ENCODE measurements at places on chromosomes 11 and 22.

- no peak for DNase-seq
These were observed 367.6 kb upstream of the DDI1 start for GRCh38 chr11:103668859-103669258.

GRCh38 chr22:28627791-28628190 is 51.8 kb downstream of the TTC28 start:
- no peak for DNase-seq

DNA sequence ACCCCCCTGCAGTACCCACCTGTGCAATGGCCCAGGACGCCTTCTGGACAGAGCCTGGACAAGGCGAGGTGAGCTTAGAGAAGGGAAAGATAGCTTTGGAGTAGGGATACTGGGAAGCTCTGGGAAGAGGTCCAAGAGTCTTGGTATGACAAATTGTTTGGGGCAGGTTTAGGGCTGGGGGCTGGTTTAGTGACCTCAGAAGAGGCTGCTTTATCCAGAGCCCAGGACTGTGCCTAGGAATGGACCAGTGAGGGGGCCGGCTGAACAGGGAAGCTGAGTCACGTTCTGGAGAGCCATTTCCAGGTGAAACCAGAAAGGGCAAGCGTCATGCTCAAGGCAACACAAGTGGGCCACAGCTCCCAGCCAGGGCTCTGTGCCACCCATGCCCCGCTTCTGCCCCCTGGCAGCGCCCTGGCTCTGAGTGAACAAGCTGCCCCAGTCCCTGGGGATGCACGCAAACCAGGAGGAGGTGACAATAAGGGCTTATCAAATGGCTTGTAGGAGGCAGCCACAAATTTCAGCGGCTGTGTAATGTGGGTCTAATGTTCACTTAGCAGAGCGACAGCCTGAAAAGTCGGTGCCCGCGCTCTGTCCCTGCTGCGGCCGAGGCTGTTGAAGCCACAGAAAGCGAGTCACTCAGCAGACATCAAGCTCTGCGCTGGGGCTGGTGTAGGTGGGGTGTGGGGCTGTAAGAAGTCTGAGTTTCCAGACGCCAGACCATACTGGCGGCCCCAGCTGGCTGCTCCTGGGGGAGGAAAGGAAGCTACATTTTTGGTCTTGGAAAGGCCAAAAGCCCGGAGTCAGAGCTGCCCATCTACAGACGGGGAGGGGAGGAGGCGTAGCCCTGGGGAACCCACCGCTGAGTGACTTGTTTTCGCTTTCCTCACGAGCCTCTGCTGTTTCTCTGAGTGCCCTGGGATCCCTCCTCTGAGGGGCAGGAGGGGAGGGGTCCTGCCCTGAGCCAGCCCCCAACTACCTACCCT is 18.3 kb upstream of the SYT7 start:
- DNase-seq, result no peak

DNA sequence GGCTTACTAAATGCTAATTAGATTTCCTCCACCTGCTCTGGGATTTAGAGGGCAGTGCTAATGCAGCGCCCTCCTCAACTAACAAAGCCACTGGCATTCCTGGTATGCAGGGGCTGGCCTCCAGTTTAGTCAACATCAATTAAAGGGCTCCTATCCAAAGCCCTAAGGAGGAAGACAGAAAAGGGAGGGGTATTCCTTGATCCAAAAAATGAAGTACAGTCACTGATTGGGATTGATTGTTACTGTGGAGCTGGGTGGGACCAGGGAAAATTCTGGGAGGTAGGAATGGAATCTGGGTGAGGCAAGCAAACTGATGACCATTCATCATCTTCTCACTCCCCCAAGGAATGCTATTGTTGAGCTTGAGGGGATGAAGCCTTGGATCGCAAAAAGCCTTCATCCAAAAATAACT is 52.2 kb downstream of the GAB2 start:
- peak; percentile 37 for DNase-seq

- DNase-seq, result no peak
These were observed 56.4 kb downstream of the UBASH3B start for GRCh38 chr11:122711831-122712381.

DNA sequence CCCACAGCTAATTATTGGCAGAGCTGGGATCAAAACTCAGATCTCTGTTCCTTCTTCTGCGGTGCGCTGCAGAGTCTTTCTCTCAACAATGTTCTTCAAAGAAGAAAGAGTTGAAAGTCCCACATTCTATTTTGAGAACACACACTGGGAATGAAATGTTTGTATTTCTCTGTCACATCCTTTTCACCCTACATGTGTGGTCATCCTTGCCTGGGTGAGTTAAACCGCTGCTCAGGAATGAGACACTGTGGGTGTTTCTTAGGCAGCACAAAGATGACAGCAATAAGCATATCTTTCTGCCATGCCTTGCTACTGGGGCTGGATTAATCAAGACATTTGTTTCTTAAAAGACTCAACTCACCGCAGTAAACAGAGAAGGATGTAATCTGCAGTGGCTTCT is 222.6 kb downstream of the LARGE1 start:
- DNase-seq, result no peak

DNA sequence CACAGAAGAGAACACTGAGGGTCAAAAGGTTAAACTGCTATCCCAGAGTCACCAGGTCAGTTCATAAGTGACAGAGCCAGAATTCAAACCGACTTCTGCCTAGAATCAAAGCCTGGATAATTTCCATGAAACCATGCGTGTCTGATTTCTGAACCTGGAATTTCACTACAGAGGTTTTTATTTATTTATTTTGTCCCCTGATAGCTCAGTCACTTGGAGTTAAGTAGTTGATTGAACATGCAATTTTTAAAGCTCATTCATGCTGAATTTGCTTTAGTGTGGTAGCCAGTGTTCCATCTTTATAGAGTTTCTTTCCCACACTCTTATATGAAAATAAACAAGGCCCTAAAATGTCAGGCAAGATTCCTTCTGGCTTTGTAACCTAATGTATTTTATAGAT is 93.2 kb downstream of the NAV2 start:
- no peak for DNase-seq

- no peak for DNase-seq
These were observed 95.1 kb downstream of the CCDC81 start for GRCh38 chr11:86469491-86470388.

- no peak for DNase-seq
These were observed 4.9 kb downstream of the ZFTA start for GRCh38 chr11:63763496-63764339.

GRCh38 chr22:44063462-44064371 is 39.6 kb downstream of the PARVB start:
- DNase-seq, result no peak

- DNase-seq, result no peak
These were observed 368.7 kb downstream of the METTL15 start for GRCh38 chr11:28476864-28477263.

GRCh38 chr11:48182860-48183526 is 33.6 kb upstream of the OR4B1 start:
- DNase-seq, result no peak

GRCh38 chr22:36925388-36926290 is 12.2 kb downstream of the CSF2RB start:
- DNase-seq, result no peak

DNA sequence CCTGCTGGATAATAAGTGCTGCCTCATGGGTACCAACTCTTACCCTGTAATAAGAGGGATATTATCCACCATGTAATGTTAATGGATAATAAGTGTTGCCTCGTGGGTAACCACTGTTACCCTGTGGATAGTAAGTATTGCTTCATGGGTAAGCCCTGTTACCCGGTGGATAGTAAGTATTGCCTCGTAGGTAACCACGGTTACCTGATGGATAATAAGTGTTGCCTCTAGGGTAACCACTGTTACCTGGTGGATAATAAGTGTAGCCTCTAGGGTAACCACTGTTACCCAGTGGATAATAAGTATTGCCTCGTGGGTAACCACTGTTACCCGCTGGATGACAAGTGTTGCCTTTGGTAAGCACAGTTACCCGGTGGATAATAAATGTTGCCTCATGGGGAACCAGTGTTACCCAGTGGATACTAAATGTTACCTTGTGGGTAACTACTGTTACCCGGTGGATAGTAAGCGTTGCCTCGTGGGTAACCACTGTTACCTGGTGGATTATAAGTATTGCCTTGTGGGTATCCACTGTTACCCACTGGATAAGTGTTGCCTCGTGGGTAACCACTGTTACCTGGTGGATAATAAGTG is 18.6 kb upstream of the NXPE4 start:
- DNase-seq, result no peak

DNA sequence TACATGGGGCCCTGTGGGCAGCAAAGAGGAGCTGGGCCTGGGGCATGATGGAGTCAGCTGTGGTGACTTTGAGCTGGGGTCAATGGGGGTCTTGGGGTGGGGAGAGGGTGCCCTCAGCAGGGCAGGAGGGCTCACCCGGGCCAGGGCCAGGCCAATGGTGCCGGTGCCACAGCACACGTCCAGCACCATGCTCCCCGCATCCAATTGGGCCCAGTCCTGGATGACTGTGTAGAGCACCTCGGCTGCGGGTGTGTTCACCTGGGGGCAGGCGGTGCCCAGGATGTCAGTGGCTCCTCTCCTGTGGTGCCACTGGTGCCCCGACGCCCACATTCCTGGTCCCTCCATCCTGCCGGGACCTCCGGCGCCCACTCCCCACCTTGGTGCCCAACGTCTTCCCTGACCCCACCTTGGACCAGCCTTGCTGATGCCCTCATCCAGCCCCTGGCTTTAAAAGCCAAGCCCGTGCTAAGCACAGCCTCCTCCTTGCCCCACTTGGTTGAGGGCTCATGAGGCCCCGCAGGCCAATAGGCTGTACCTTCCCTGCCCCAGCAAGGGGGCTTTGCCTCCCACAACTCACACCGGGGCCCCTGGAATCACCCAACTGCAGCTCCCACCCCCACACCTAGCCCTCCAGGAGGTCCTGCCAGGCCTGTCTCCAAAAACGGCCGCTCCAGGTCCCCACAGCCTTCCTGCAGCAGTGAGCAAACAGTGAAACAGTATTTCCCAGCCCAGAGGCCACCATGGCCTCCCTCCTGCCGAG is 2.2 kb upstream of the RANBP1 start:
- no peak for DNase-seq

DNA sequence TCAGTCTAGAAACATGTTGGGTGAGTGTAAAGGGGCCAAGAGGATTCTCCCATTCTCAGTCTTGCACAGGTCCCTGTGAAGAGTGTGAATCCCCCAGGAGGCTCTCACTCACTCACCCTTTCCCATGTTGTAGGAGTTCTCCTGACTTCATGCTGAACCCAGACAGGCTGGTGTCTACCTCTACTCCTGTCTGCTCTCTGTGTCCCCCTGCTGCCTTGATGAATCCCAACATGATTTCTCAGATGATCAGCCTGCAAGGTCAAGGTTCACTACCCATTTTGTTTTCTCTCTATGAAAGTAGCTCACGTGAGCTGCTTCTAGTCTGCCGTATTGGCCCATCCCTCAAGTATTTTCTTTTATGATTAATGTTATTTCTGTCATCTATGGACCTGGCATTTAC is 500.6 kb downstream of the ETS1 start:
- DNase-seq, result no peak

DNA sequence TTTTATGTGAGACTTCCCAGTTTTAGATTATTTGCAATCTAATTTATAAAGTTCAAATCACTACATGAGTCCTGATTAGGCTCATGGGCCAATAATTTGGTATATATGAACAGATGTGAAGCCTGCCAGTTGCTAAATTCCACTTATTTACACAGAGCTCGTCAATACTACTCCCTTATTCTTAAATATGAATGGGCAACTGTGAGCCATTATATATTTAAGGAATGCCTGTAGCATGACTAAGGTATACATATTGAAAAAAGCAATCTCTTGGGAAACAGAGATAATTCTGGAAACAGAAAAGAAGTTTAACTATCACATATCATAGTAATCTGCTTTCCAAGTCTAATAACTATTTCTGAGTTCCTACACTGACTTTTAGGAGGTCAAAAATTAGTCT is 27.0 kb downstream of the RBMXL2 start:
- DNase-seq, result no peak

GRCh38 chr11:61728066-61728939 is 24.1 kb upstream of the MYRF start:
- DNase-seq, result no peak

DNA sequence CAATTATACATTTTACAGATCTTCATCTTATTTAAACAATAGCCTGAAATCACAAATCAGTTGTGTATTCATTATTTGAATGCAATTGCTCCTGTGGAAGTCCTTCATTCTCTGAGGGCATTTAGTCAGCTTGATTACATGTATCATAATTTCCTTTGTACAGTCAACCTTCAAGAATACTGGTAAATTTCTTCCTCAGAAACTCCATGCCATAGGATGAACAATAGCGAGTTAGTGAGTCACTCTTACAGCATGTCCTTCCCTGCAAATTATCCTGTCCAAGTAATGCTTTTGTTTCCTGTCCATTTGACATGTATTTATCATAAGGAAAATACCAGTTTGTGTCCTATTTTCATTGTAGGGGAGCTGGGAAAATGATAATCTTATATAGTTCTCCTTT is 3.8 kb downstream of the OR10S1 start:
- DNase-seq, result peak; percentile 53

DNA sequence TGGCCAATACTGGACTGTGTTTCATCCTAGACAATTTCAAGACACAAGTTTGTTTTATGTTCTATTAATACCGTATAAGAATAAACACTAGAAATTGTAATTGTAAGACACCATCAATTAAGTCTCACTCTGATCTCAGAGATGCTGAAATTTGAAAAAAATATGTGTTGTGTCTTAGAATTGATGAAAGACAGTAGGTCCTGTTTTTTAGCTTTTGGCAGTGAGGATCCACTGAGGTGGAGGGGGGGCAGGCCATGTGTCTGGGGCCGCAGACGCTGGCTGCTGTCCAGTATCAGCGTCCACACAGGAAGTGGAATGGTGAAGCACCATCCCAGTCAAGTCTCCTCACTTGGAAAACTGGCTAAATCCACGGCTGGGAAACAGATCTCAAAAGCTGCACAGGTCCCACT is 22.5 kb upstream of the ALG8 start:
- no peak for DNase-seq

DNA sequence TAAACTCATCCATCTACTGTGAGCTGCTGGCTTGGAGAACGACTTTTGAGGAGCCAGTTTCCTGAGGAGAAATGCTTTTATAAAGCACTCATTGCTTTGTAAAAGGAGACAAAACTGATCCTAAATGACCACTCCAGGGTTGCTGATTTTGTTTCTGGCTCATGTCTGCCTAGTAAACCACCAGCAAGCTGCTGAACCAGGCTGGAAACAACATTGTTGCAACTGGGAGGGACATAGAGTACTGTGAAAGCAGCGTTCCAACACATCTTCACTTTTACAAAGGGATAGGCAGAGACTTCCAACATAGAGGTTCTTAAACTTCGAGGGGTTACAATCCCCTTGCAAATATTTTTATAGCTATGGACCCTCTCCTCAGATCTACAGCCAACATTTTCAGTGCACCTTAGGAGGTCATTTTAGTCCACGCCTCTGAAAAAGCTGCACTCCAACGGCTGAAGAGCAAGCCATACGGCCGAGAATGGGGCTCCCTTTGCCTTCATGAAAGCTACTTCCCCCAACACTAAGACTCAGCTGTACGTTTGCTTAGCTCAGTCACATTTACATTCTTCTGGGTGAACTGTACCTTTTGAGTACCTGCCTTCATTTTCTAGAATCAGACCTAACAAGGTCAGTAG is 54.7 kb downstream of the PANX1 start:
- no peak for DNase-seq

Measured in kidney epithelial cell (primary cell).